T-helper 17 cell (primary cell): ENCODE measurements at places on chromosomes 2 and 18. TPM values are rescaled to one million over a fixed set of nuclear protein-coding genes. Genes with fewer than 3 reads are reported as not detected.
A peak's percentile ranks its signal among the peaks of the same experiment; 100 is the strongest.

DNA sequence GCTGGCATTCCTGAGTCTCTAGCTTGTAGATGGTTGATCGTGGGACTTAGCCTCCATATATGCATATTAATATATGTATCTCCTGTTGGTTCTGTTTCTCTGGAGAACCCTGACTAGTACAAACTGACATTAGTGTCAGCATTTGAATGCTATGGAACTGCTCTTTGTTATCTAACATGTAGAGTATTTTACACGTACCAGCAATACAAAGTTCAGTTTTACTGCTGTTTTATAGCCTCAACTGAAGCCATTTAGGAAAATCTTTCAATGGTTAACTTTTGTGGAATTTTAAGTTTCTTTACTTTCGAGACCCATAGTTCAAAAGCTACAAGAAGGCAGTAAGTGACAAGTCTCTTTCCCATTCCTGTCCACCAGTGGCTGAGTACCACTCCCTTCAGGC is 418.4 kb downstream of the NUP35 start:
- no peaks in the 10 kb centered on the region for H3K4me1 ChIP-seq
- H3K27me3 ChIP-seq: no peaks in the 10 kb centered on the region
- no peak for DNase-seq

- DNase-seq: no peak
- H3K36me3 ChIP-seq: no peaks in the 10 kb centered on the region
- peak overlapping the region; percentile 60 for H3K27ac ChIP-seq
- peaks cover 31% of the 10 kb centered on the region for H3K4me1 ChIP-seq
- no peaks in the 10 kb centered on the region for H3K27me3 ChIP-seq
Observed at GRCh38 chr2:168466190-168466737, 10.2 kb downstream of the CERS6 start.

Gene TBR1
- not detected for total RNA-seq

GRCh38 chr18:48393170-48393569 is 16.0 kb downstream of the ZBTB7C start:
- no peaks in the 10 kb centered on the region for H3K36me3 ChIP-seq
- no peak overlapping the region for H3K27ac ChIP-seq
- no peak overlapping the region for H3K4me3 ChIP-seq

GRCh38 chr2:161406316-161406715 is 9.8 kb upstream of the TBR1 start:
- H3K4me3 ChIP-seq: no peak overlapping the region
- no peak for DNase-seq
- no peaks in the 10 kb centered on the region for H3K4me1 ChIP-seq
- H3K27me3 ChIP-seq: no peaks in the 10 kb centered on the region

DNA sequence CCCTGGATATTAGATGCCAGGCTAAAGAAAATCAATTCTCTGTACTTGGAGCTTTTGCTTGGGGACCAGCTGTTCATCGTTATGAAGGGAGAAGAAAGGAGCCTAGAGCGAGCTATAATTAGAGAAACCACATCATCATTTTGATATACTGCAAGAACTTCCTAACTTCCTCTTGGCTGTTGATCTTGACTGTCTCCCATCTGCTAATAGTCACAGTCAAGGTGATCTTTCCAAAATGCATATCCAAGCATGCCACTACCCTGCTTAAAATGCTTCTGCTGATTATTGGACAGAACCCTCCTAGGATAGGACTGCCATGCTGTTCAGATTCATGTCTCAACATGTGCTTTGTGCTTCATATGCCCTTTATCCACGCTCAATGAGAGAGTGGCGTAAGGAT is 54.8 kb downstream of the RAPGEF4 start:
- peaks cover 2% of the 10 kb centered on the region for H3K4me1 ChIP-seq
- H3K4me3 ChIP-seq: no peak overlapping the region

- no peaks in the 10 kb centered on the region for H3K36me3 ChIP-seq
- no peaks in the 10 kb centered on the region for H3K27me3 ChIP-seq
- H3K4me3 ChIP-seq: peak overlapping the region; percentile 7
- no peak overlapping the region for H3K27ac ChIP-seq
Observed at GRCh38 chr2:10410001-10410822, 37.9 kb downstream of the ODC1 start.

Gene EIF4E2
- total RNA-seq: 52.1 TPM

DNA sequence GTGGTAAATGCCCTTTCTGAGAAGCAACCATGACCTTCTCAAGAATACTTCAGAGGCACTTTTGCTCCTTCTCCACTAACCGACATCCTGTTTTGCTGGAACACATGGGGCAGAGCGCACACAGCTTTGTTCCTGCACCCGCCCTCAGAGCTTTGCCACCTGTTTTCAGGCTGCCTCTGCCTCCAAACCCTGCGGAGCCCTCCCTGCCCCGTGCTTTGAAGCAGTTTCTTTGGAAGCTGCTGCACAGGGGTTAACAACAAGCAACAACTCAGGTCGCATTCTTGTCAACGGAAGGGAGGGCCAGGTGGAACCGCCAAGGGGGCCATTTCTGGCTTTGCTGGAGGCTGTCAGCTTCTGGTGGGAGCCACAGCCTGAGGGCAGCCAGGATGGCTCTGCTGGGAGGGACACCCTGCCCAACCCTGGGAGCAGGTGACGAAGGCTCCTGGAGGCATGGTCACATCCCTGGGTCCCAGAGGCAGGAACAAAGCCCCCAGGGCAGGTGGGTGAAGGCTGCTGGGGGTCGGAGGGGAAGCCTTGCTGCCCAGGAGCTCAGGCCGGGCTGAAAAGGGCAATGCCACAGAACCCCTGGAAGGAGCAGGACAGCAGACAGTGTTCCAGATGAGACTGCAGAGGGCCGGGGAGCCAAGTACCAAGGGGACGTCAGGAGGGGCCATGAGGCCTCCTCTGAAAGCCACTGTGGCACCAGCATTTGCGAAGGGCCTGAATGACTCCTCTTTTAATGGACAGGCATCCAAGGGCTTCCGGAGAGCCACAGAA is 46.8 kb downstream of the MRPS5 start:
- H3K4me1 ChIP-seq: peaks cover 50% of the 10 kb centered on the region
- peak overlapping the region; percentile 94 for H3K27ac ChIP-seq
- no peak for DNase-seq
- H3K4me3 ChIP-seq: peak overlapping the region; percentile 85

Gene ADNP2
- total RNA-seq: 50.0 TPM

Gene ANKRD62
- total RNA-seq: not detected

GRCh38 chr2:217802876-217803652 is 199.7 kb downstream of the TNS1 start:
- H3K36me3 ChIP-seq: peaks cover 3% of the 10 kb centered on the region
- no peaks in the 10 kb centered on the region for H3K27me3 ChIP-seq
- H3K4me1 ChIP-seq: peaks cover 6% of the 10 kb centered on the region
- no peak for DNase-seq

Gene FBXO41
- total RNA-seq: 13.5 TPM

DNA sequence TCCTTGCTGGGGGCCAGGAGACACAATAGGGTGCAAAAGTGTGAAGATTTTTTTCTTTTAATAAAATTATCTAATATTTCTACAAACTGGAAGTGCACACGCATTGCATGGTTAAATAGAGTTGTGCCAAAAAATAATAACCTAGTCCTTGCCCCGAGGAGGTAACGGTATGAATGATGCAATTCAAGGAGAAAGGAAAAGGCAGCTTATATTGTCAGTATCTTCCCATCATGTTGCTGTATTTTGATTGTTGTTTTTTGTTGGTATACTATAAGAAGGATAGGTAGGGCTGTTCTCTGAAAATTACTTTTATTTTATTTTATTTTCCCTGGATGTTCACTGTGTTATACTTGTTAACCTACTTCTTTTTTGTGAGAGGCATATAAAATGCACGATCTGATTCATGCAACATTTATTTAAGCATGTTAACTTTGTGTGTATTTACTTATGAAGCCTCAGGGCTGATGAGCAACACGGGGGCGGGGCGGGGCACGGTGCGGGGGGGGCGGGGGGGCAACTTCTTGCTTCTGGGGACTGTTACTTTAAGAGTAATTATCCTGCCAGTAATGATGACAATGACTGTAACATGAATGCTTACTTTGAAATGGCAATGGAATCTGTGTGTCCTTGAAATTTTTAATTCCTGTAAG is 118.6 kb downstream of the AQP4 start:
- no peak for DNase-seq
- no peaks in the 10 kb centered on the region for H3K4me1 ChIP-seq
- no peaks in the 10 kb centered on the region for H3K27me3 ChIP-seq
- no peaks in the 10 kb centered on the region for H3K36me3 ChIP-seq
- no peak overlapping the region for H3K27ac ChIP-seq

Gene EVX2
- not detected for total RNA-seq

- peaks cover 9% of the 10 kb centered on the region for H3K36me3 ChIP-seq
- no peak overlapping the region for H3K4me3 ChIP-seq
- no peaks in the 10 kb centered on the region for H3K4me1 ChIP-seq
- DNase-seq: no peak
Observed at GRCh38 chr2:33264766-33265165, 211.7 kb upstream of the RASGRP3 start.

DNA sequence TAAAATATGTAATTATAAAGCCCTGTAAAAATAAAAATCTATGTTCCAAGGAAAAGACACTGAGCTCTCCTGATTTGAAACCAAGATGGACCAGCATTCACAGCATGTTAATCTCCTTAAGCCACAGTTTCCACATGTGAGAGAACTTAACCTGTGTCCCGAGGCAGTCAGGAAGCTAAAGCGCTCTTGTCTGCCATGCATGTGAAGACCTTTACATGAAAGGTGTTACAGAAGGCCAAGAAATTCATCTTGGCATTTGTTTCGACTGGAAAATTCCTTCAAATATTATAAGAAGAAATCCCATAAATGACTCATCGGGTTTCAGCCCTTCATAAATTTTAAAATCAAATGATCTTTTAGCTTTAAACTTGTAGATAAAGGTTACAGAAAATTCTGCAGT is 328.6 kb downstream of the CDH2 start:
- no peak for DNase-seq
- no peak overlapping the region for H3K27ac ChIP-seq
- H3K4me1 ChIP-seq: no peaks in the 10 kb centered on the region
- H3K27me3 ChIP-seq: no peaks in the 10 kb centered on the region
- H3K4me3 ChIP-seq: no peak overlapping the region

- peak overlapping the region; percentile 80 for H3K27ac ChIP-seq
- H3K4me1 ChIP-seq: peaks cover 42% of the 10 kb centered on the region
- no peak for DNase-seq
- peaks cover 4% of the 10 kb centered on the region for H3K36me3 ChIP-seq
Observed at GRCh38 chr2:160417745-160418397, 75.7 kb downstream of the RBMS1 start.

DNA sequence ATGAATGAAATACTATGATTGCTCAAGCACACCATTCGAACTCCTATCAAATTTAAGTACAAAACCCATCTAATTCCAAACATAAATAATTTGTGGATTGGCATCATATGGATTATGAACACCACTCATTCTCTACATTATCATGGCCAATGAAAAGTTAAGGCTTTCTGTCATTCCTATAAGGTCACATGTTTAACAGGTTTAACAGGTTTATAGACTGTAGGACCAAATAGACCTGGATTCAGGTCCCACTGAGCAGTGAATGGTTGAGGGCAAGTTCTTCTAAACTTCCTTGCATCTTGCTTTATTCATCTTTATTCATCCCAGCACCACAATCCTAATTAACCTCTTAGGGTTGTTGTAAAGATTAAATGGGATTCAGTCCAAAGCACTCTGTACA is 33.4 kb downstream of the FBXO36 start:
- no peaks in the 10 kb centered on the region for H3K36me3 ChIP-seq
- no peaks in the 10 kb centered on the region for H3K27me3 ChIP-seq
- no peak for DNase-seq
- H3K27ac ChIP-seq: no peak overlapping the region
- H3K4me1 ChIP-seq: no peaks in the 10 kb centered on the region

DNA sequence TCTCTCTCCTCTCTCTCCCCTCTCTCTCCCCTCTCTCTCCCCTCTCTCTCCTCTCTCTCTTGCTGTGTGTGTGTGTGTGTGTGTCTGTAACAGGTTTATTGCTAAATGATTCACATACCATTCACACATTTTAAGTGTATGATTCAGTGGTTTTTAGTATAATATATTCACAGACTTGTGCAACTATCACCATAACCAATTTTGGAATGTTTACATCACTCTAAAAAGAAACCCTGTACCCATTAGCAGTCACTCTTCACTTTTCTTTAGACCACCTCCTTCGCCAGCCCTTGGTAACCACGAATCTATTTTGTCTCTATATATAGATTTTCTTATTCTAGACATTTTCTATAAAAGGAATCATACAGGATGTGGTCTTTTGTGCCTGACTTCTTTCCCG is 11.4 kb downstream of the THNSL2 start:
- H3K27ac ChIP-seq: peak overlapping the region; percentile 8
- no peak for DNase-seq
- no peak overlapping the region for H3K4me3 ChIP-seq
- no peaks in the 10 kb centered on the region for H3K36me3 ChIP-seq
- peaks cover 6% of the 10 kb centered on the region for H3K4me1 ChIP-seq

DNA sequence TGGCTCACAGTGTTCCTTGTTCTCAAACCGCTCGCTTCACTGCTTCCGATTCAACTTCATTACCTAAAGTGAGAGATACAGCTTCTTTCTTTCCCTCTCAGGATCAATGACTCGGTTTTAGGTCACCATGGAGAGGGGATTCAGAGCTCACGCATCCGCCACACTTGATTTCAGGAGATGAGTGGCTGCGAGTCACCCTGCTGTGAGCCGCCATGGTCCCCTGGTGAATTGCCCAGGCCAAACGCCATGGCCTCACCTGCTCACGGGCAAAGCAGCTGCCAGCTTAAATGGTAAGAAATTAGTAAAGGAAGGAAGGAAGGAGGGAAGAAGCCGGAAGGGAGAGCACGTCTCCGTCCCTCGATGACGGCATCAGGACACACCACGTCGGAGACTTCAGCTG is 60.5 kb downstream of the ADNP2 start:
- peaks cover 17% of the 10 kb centered on the region for H3K4me1 ChIP-seq
- H3K4me3 ChIP-seq: peak overlapping the region; percentile 5
- no peak for DNase-seq
- H3K27me3 ChIP-seq: peaks cover 51% of the 10 kb centered on the region

GRCh38 chr2:118102433-118103082 is 14.3 kb downstream of the INSIG2 start:
- peaks cover 22% of the 10 kb centered on the region for H3K4me1 ChIP-seq
- no peaks in the 10 kb centered on the region for H3K27me3 ChIP-seq
- no peak for DNase-seq
- H3K36me3 ChIP-seq: peaks cover 6% of the 10 kb centered on the region

DNA sequence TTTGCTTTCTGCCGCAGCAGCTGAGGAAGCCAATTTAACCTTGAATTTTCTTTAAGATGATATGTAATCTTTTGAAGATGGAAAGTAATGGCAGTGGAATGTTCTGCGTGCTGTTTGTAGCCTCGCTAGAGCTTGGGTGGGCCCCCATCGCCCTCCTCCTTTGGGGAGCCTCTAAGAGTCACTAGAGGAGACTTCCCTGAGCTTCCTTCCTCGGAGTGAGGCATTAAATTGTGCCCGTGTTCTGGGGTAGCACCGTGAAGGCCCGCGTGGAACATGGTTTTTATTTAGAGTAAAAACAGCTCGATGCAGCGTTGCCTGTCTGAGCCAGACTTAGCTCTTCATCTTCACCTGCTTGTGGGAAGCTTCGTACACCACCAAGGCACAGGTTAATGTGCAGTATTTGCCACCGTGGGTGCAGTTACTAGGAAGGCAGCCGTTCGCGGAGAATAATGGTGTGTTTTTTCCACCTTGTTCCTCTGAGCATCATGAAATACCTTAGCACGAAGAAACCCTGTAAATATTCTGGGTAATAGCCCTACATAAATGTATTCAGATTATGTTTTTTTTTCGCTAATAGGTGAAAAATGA is 38.5 kb downstream of the NCK2 start:
- no peak for DNase-seq
- H3K4me1 ChIP-seq: peaks cover 71% of the 10 kb centered on the region
- peak overlapping the region; percentile 71 for H3K4me3 ChIP-seq

GRCh38 chr2:144730711-144731110 is 210.8 kb upstream of the ZEB2 start:
- no peaks in the 10 kb centered on the region for H3K27me3 ChIP-seq
- no peak overlapping the region for H3K27ac ChIP-seq
- no peaks in the 10 kb centered on the region for H3K36me3 ChIP-seq
- no peak overlapping the region for H3K4me3 ChIP-seq
